ENCODE measurements at places on chromosomes 6 and 20.

GRCh38 chr20:38092915-38093314 lies 59.4 kb downstream of the RPRD1B start:
- no peak for DNase-seq

DNA sequence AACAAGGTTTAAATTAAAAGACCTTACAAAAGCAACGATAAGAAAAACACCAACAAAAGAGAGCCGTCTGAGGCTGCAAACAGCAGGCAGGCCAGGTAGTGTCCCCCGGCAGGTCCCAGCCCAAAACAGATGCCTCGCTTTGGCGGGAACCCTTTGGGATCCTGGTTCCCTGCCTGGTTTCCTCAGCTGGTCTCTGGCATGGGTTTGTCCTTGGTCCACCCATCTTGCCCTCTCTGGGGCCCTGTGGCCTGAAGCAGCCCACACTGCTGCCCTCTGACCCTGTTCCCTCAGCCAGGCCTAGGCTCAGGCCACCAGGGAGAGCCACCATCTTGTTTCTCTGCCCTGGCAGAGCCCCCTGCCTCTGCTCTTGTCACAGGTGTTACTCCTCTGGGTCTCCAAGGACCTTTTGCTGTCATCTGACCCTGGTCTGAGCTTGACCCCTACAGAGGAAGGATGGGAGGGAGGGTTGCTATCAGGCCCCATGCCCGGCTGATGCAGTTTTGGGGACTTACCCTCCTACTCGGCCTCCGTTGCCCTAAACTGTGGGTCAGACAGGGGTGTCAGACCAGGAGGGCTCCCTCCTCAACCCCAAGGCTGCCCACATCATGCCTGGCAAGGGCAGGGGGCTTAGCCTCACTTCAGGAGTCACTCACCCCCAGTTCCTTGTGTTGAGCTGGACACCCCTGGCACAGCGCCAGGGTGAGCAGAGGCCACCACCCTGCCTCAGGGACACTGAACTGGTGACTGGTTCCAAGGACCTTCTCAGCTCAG lies 30.6 kb upstream of the GRM4 start:
- no peak for DNase-seq

GRCh38 chr6:56933650-56934049 lies 21.3 kb upstream of the BEND6 start:
- DNase-seq, result no peak

GRCh38 chr6:39430871-39431523 lies 108.5 kb upstream of the KCNK16 start:
- DNase-seq, result no peak

- no peak for DNase-seq
These were observed 699.9 kb downstream of the FRK start for GRCh38 chr6:115360602-115361325.

- DNase-seq, result no peak
These were observed 241.2 kb downstream of the UST start for GRCh38 chr6:148987982-148988381.

- DNase-seq, result no peak
These were observed 422.5 kb upstream of the OPRM1 start for GRCh38 chr6:153616506-153616905.

DNA sequence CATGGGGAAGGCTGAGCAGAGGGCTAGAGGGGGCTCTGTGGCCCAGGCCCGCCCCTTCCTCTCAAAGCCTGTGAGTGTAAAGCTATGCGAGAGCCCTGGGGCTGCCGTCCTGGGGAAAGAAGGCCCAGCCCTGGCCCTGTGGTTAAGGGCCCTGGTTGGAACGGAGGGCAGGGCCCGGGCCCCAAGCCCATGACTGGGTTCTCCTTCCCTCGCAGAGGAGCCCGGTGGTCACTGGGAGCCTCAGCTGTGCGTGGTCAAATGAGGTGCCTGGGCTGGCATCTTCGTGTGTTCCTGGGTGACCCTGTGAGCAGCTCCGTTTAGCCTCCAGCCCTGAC lies 56.0 kb downstream of the SMOC2 start:
- no peak for DNase-seq

- DNase-seq, result no peak
These were observed 229.2 kb upstream of the ZFP64 start for GRCh38 chr20:52420805-52421204.

GRCh38 chr6:64263778-64264177 lies 628.2 kb downstream of the PHF3 start:
- no peak for DNase-seq

DNA sequence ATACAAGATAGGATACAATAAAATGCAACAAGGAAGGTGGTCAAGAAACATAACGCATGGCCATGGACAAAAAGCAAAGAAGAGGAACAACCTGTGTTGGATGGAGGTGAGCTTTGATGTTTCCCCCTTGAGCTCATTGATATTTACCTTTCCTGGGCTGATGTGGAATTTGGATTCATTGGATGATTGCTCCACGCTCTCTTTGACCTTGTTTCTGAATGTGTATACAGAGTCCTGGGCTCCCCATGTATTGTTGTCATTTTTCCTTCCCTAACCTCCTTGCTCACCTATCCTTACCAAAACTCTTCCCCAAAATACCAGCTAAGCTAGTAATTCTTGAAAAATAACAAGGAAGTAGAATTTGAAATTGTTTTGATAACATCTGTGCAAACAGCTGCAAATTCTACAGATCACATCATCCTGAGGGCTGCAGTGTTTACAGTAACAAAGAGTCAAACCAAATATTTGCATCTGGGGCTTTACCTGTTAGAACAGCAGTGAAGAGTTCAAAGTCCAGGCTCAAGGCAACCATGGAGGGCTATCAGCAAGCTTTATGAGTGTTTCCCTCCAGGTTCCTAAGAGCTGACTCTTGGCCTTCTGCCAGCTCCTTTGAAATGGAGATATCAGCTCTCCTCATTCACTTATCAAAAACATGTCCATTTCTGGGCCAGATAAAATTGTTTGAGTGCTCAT lies 214.3 kb upstream of the MARCKS start:
- no peak for DNase-seq

GRCh38 chr6:348860-349396 lies 42.6 kb upstream of the IRF4 start:
- DNase-seq, result no peak

DNA sequence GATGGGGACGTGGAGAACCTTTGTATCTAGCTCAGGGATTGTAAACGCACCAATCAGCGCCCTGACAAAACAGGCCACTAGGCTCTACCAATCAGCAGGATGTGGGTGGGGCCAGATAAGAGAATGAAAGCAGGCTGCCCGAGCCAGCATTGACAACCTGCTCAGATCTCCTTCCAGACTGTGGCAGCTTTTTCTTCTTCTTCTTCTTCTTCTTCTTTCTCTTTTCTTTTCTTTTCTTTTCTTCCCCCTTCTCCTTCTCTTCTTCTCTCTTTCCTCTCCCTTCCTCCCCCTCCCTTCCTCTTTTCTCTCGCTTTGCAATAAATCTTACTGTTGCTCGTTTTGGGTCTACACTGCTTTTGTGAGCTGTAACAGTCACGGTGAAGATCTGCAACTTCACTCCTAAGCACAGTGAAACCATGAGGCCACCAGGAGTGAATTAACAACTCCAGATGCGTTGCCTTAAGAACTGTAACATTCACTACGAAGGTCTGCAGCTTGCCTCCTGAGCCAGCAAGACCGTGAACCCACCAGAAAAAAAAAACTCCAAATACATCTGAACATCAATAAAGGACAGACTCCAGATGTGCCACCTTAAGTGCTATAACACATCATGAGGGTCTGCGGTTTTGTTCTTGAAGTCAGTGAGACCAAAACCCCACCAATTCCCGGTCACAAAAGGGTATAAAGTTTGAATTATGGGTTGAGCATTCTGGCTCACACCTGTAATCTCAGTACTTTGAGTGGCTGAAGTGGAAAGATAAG lies 19.6 kb upstream of the SERPINB1 start:
- no peak for DNase-seq

DNA sequence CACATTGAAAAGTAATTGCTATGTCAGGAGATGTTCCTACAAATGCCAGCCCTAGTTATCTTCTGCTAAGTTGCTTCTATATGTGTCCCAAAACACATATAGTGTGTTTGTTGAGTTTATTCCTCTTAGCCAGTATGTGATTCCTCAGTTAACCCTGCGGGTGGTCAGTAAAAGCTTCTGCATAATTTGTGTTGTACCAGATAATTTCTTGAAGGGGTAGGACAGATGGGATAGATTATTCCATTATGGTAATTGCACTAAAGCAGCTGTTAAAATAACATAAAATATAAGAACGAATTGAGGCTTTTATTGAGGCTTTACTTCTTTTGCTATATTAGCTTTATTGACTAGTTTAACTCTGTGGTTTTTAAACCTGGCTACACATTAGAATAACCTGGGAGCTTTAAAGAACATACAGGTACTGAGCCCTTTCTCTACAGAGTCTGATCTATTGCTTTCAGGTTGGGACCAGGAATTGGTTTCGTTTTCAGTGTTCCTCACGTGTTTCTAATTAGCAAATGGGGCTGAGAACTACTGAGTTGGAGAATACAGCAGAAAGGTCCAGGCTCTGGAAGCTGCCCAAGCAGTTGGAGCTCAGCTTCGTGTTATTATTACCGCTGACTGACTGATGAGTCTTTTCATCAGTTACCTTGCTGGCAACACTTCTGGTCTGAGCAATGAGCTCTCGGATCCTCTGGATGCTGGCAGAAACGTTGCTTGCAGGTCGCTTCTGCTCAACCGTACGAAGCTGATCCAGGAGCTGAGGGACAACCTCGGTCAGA lies 56.9 kb downstream of the FAM229B start:
- DNase-seq, result no peak

DNA sequence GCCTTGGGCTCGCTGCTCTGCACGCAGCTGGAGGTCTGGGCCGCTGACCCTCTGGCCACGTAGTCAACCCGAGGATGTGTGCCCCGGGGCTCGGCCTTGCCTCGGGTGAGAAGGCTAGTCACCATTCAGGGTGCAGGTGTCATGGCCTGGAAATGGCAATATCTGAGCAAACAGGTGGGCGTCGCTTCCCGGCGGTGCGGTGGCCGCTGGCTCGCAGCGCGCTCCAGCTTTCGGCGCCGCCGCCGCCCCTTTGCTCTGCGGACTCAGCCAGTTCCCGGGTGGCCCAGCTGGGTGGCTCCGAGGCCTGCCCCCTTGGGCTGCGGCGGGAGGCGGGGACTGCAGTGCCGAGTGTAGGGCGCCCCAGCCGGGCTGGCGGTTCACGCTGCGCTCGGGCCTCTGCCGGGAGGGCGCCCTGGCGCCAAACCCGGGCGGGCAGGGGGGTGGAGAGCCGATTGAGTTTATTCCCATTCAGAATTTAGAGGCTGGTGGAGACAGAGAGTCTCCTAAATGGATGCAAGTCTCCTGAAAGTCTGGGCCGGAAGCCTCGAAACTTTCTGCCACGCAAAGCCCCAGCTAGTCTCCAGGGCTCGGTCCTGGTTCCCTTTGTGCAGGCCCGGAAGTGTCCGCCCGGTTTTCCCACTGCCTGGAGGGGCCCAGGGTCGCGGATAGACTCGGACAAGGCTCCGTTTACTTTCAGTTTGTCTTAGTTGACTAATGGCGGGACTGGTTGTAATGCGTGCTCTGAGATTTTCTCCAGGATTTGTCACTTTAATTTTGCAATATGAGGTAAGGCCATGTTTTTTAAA lies 11.3 kb upstream of the TFAP2A start:
- no peak for DNase-seq

DNA sequence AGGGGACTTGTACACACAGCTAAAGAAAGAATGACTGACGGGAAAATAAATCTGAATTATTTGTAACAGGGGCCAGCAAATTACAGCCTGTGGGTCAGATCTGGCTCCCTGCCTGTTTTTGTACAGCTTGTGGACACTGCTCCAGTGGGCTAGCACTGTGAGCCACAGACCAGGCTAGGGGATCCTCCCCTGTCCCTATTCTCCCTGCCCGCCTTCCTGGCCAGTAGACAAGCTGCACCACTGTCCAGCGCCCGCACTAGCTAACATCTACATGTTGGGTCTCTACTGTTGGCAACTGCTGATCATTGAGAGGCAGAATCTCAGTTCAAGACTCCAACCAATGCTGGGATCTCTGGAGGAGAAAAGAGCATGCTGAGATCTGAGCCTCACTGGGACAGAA lies 10.7 kb downstream of the OSER1 start:
- no peak for DNase-seq

DNA sequence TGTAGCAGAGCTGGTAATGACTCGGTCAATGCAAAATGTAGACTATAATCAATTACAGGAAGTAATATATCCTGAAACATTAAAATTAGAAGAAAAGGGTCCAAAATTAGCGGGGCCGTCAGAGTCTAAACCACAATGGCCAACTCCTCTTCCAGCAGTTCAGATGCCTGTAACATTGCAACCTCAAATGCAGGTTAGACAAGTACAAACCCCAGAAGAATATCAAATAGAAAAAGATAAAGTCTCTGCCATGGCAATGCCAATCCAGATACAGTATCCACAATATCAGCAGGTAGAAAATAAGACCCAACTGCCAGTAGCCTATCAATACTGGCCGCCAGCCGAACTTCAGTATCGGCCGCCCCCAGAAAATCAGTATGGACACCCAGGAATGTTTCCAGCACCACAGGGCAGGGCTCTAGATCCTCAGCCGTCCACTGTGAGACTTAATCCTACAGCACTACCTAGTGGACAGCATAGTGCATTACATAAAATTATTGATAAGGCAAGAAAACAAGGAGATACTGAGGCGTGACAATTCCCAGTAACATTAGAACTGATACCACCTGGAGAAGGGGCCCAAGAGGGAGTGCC lies 158.4 kb downstream of the GPX5 start:
- DNase-seq, result no peak

GRCh38 chr20:31390490-31390889 lies at the start of gene DEFB119:
TSS of gene DEFB119 (minus strand) at chr20:31390590. CDS start at chr20:31390483, 107 bp downstream.
- DNase-seq, result no peak

DNA sequence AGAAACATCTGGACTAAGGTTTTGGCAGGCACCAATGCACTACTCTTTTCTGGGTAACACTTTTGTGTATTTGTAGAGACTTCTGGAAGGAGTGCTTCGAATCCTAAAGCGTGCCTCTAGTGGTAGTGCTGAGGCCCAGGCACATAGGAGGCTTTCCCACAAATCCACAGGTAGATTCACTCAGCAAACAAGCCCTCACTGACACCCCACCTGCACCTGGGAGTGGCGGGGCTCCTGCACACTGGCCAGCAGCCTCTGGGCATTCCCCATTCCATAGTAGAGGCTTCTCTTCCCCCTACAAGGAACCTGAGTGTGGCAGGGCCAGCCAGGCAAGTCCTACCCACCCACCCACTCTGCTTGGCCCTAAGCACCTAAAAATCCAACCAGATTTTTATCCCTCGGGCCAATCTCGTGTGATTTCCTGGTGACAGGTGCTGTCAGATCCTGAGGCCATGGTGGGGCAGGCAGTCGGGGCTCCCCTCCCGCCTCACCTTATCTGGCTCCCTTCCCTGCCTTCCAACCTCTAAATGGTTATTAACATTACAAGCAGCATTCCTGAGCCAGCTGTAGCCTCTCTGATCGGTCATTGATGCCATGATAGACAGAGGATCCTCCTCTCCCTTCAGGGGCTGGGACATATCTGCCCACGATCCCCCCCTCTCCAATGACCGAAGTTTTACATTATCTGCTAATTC lies 82.4 kb downstream of the SLC2A10 start:
- no peak for DNase-seq

- DNase-seq, result no peak
These were observed 16.5 kb downstream of the SMLR1 start for GRCh38 chr6:130843575-130844320.

GRCh38 chr20:3874194-3874844 lies 14.9 kb upstream of the PANK2 start:
- no peak for DNase-seq

Measured in activated CD4-positive, alpha-beta T cell treated with anti-CD3 and anti-CD28 coated beads for 24 hours (primary cell).